NCI-H1694 treated with DMSO at 0.1 percent for 48 hours (cell line): ENCODE measurements at places on chromosomes 7 and 10.

DNA sequence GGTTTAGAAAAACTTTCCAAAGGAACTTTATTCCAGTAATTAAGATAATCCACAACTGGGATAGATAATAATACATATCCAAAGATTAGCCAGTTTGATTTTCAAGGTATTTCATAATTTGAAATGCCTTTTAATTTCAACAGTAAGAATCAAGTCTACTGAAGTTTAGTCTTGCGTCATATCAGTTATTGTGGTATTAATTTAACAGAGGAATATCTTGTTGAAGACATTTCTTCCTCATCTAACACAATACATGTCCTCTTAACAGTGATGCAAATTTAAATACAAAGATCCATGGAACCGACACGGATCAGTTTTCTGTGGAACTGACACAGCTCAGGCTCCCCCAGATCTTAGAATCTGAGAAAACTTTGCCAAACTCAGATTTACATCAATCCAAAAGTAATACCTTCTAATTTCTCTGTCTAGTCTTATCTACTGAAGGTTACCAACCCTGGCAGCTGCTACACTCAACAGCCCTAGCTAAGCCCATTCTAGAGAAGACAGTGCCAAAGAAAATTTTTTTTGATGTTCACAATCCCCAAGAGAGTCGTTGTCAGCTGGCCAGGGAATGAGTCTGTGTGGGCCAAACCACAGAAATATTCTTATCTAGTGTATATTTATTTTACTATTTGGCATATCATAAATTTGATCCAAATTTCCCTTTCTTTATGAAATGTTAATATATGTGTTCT is 365.2 kb upstream of the MEOX2 start:
- peak; percentile 7 for DNase-seq

- DNase-seq: no peak
These were observed 35.9 kb upstream of the SFTPD start for GRCh38 chr10:79984851-79985250.

- DNase-seq: no peak
These were observed 76.5 kb upstream of the ITPRID1 start for GRCh38 chr7:31437250-31437865.

- peak; percentile 56 for DNase-seq
These were observed 12.6 kb downstream of the KLLN start for GRCh38 chr10:87850742-87851205.

DNA sequence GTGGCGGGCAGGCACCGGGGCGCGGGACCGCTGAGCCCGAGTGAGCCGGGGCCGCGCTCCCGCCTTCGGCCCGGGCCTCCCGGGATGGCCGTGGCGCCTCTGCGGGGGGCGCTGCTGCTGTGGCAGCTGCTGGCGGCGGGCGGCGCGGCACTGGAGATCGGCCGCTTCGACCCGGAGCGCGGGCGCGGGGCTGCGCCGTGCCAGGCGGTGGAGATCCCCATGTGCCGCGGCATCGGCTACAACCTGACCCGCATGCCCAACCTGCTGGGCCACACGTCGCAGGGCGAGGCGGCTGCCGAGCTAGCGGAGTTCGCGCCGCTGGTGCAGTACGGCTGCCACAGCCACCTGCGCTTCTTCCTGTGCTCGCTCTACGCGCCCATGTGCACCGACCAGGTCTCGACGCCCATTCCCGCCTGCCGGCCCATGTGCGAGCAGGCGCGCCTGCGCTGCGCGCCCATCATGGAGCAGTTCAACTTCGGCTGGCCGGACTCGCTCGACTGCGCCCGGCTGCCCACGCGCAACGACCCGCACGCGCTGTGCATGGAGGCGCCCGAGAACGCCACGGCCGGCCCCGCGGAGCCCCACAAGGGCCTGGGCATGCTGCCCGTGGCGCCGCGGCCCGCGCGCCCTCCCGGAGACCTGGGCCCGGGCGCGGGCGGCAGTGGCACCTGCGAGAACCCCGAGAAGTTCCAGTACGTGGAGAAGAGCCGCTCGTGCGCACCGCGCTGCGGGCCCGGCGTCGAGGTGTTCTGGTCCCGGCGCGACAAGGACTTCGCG is 534 bp downstream of the FZD9 start:
- DNase-seq: no peak

- DNase-seq: no peak
These were observed 20.2 kb upstream of the FOXK1 start for GRCh38 chr7:4661871-4662270.

GRCh38 chr10:89351780-89352597 is 24.2 kb downstream of the IFIT3 start:
- no peak for DNase-seq

DNA sequence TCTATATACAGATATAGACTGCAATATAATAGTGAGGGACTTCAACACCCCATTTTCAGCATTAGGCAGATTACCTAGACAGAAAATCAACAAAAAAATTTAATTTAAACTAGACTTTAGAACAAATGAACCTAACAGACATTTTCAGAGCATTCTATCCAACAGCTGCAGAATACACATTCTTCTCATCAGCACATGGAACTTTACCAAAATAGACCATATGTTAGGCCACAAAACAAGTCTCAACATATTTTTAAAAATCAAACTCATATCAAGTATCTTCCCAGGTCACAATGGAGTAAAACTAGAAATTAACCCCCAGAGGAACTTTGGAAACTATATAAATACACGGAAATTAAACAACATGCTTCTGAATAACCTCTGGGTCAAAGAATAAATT is 169.6 kb downstream of the MTERF1 start:
- peak; percentile 77 for DNase-seq

DNA sequence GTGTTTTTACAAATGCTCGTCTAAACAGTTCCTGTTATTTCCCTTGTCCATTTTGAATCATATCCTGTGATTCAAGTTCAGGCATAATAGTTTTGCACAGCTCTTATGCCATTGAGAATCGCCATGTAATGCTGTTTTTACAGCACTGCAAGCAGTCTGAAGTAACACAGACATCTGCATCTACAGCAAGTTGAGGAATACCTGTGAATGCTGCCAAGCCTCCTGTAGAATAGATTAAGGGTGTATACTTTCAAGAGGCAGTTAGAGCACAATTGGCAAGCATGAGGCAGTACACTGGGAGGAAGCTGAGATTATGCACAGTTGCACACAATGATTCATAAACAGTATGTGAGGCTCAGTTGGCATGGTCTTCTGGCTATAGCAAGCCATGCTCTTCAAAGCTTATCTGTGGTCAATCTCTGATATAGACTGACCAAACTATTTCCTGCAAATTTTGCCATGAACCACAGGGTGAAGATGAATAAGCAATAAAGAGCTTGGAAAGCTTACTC is 121.9 kb upstream of the AKR1E2 start:
- no peak for DNase-seq

DNA sequence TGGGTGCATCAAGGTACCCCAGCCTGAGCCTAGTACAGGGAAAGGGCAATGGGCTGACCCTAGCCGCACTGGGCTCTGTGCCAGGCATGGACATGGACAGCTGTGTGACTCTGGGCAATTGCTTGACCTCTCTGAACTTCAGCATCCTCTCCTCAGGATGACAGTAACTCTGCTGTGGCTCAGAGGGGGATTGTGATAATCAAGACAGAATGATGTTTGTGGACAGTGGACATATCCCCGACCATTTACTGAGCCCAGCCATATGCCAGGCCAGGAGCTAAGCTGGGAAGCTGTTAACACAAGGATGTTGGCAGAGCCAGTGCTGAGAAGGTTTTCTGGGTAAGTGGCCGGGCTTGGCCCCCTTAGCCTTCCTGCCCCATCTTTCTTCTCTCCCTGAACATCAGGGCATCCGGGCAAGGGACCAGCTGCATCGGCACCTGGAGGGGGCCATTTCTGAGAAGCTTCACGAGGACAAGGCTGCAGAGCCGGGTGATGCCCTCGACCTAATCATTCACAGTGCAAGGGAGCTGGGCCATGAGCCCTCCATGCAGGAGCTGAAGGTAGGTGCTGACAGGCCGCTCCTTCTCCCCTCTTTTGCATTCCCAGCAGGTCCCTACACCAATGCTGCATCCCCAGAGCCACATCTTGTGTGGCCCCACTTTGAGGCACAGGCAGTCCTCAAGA is 3.5 kb downstream of the CYP26C1 start:
- no peak for DNase-seq

DNA sequence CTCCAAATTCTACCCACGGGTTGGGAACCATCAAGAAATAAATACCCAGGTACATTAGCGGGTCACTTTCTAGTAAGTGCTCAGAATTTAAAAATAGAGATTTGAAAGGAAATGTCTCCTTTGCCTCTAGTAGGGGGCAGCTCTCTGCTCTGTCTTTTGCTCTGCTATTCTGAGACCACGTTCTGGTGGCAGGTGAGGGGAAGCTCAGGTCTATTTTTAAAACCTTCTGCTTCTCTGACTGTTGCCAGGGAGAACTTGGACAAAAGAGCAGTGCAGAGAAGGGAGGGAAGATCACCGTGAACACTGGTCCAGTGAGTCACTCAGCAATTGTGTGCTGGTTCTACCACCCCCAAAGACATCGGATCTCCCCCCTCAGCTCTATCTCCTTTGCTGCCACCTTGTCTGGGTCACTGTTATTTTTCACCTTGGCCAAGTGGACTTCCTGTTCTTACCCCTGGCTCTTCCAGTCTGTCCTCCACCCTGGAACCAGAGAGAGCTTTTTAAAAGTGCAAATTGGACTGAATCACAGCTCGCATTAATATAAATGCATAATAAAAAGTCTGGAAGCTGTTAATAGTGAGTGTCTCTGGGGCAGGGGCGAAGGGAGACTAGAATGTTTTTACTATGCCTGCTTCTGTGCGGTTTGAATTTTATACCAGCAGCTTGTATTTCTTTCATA is 72.4 kb upstream of the LOXL4 start:
- DNase-seq: no peak

- no peak for DNase-seq
These were observed 322.8 kb downstream of the GLRX3 start for GRCh38 chr10:130459011-130459410.
